Left ventricle myocardium inferior (tissue), 1 donor: ENCODE measurements at places on chromosomes 4 and X. TPM values are rescaled to one million over a fixed set of nuclear protein-coding genes. Genes with fewer than 3 reads are reported as not detected.

IGSF1 gene
- total RNA-seq: 2.4 TPM

CHIC2 gene
- total RNA-seq: 9.1 TPM

LINC00632 gene
- 123 TPM for total RNA-seq

C4orf36 gene
- 0.96 TPM for total RNA-seq

MAGED4 gene
- 0.47 TPM for total RNA-seq

NXF2B gene
- total RNA-seq: not detected

MAD2L1 gene
- total RNA-seq: 1.8 TPM

CXCL1 gene
- 0.55 TPM for total RNA-seq

EDNRA gene
- 10.0 TPM for total RNA-seq

TLL1 gene
- 1.0 TPM for total RNA-seq

POLN gene
- 2.2 TPM for total RNA-seq

SMIM20 gene
- total RNA-seq: 45.4 TPM

IGFBP7 gene
- total RNA-seq: 698 TPM

PPP1R2C gene
- not detected for total RNA-seq

MID2 gene
- 6.3 TPM for total RNA-seq

XAGE5 gene
- total RNA-seq: not detected

CACNA1F gene
- 0.08 TPM for total RNA-seq

SHROOM2 gene
- 0.71 TPM for total RNA-seq

DCAF12L1 gene
- not detected for total RNA-seq

DRD5 gene
- total RNA-seq: not detected

MAGEA6 gene
- total RNA-seq: not detected

SPANXC gene
- total RNA-seq: not detected

GPAT3 gene
- total RNA-seq: 44.2 TPM

NSDHL gene
- 11.4 TPM for total RNA-seq

SPACA5 gene
- total RNA-seq: not detected

TREX2 gene
- not detected for total RNA-seq

CAMK2D gene
- 223 TPM for total RNA-seq

AKAP4 gene
- total RNA-seq: not detected

DCLK2 gene
- total RNA-seq: 21.9 TPM

USP27X gene
- 1.8 TPM for total RNA-seq

ZMYM3 gene
- total RNA-seq: 14.3 TPM

ESX1 gene
- not detected for total RNA-seq

TMPRSS11F gene
- total RNA-seq: not detected

ZBTB49 gene
- total RNA-seq: 1.9 TPM

ZAR1 gene
- total RNA-seq: not detected

FAAH2 gene
- total RNA-seq: 0.14 TPM

RBM41 gene
- total RNA-seq: 13.1 TPM

MAGEA10 gene
- total RNA-seq: not detected

EMCN gene
- total RNA-seq: 43.6 TPM

ZFP92 gene
- total RNA-seq: 0.49 TPM

RXFP1 gene
- not detected for total RNA-seq

ZNF718 gene
- total RNA-seq: 5.9 TPM

MXRA5 gene
- 2.0 TPM for total RNA-seq

DDX53 gene
- total RNA-seq: not detected

NCAPG gene
- total RNA-seq: 0.38 TPM

PRDM8 gene
- 0.66 TPM for total RNA-seq

HSFX3 gene
- 0.25 TPM for total RNA-seq

CT45A2 gene
- not detected for total RNA-seq

C1QTNF7 gene
- 2.4 TPM for total RNA-seq

CC2D2A gene
- total RNA-seq: 9.6 TPM

PROM1 gene
- 2.9 TPM for total RNA-seq

RTL3 gene
- 0.14 TPM for total RNA-seq

CLCN5 gene
- total RNA-seq: 1.7 TPM

NXF2 gene
- total RNA-seq: not detected

GPR50 gene
- total RNA-seq: not detected

PDE6B gene
- total RNA-seq: 2.7 TPM

AFF1 gene
- 67.9 TPM for total RNA-seq

GUCY1B1 gene
- 12.6 TPM for total RNA-seq

SPP1 gene
- 3.7 TPM for total RNA-seq

IQCM gene
- total RNA-seq: not detected
